ENCODE measurements at places on chromosomes 16 and 17. TPM values are rescaled to one million over a fixed set of nuclear protein-coding genes. Genes with fewer than 3 reads are reported as not detected.

TBC1D3 gene
- not detected for total RNA-seq

DNA sequence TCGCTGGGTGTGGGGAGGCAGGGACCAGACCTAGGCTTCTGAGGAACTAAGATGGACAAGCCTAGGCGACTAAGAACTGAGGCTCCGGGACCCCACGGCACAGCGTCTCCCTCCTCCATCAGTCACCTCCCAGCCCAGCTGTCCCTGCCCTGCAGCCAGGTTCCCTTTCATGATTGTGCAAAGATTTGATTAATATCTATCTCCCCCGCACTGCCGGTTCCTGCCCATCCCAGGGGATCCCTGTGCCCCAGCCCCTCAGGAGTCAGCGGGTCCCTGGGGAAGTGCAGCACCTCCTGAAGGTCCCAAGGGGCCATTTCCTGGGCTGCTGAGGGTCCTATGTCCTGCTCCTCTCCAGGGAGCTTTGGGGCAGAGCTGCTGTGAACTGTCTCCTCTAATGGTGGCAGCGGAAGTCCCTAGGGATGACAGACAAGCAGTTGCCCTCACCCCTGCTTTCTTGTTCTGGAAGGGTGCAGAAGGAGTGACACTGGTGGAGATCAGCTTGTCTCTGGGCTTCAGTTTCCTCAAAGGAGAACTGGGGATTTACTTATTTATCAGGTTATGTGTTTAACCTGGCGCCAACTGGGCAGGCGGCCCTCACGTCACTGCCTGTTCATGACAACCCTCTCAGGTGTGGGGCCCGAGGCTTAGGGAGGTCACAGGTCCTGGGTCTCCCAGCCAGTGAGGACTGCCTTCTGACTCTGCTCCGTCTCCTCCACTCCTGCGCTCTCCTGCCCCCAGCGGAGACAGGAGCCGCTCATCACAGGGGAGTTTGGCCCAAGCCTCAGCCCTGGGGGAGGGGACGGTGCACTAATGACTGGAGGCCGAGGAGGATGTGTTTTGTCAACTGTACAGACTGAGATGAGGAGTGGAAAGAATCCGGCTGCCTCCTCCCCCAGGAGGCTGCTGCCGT is 1.9 kb upstream of the C16orf74 start:
- DNase-seq = no peak

DNA sequence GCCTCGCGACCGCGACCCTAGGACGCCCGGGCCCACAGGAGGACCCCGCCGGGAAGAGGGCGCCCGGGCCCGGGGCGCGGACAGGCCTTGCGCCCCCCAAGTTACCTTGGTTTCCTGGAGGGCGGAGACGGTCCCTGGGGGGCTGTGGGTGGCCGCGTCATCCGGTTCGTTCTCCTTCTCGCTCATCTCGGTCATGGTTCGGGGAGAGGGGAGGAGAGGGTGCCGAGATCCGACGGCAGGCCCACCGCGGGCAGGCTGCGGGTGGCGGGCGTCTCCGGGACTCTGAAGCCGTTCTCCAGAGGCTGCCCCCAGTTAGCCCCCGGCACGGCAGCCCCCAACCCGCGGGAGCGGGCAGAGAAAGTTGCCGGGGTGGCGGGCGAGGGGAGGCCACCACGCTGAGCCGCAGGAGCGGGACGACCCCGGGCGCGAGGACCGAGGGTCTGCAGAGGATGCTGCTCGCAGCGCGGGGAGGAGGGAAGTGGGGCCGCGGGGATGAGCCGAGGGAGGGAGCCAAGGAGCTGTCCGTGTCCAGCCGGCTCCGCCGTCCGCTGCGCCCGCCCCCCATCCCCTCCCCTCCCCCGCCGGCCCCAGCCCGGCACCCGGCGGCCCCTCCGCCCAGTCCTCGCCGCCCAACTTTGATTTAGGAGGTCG is at the start of gene STAC2:
Gene STAC2, minus strand, starts transcription at position 638 of the 651 bp plus-strand sequence. Its CDS starts 443 bp downstream, at position 195.
- no peak for DNase-seq

SULT1A2 gene
- total RNA-seq = 1.9 TPM

GRCh38 chr16:82331397-82331796 is 161.4 kb upstream of the MPHOSPH6 start:
- no peak for DNase-seq

RBFOX1 gene
- 33.0 TPM for total RNA-seq

GRCh38 chr17:82602986-82603710 is 45.1 kb downstream of the WDR45B start:
- no peak for DNase-seq

DNA sequence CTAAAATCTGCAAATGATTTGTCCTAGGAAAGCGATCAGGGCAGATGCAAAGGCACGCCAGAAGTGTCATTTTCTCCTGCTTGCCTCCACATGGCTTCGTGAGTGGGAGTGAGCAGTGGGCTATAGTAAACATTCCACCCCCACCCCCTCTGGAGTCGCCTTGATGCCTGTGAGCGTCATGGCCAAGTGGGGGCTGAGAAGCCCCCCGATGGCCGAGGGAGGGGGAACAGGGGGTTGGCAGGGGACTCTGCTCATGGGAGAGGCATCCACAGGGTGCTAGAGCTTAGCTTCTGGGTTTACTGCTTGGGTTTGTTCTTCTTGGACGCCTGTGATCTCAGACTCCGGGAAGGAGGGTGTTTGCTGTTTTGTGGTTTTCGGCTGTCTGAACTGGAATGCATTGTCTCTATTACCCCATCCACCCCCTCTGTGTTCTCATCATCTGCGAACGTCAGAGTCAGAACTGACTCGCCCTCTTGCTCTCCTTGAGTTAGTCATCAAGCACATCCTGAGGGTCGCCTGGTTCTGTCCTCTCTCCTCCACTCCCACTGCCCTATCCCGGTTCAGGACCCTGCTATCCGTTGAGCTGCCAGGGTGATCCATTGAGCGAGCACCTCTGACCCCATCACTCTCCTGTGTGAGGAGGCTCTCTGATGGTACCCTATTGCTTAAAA is 15.4 kb downstream of the TNS4 start:
- DNase-seq = peak; percentile 85

All from right atrium auricular region (tissue), 2 donors.